Chondrocyte (in vitro differentiated cells): ENCODE measurements at places on chromosomes 1 and 21. TPM values are rescaled to one million over a fixed set of nuclear protein-coding genes. Genes with fewer than 3 reads are reported as not detected.

The MYOG gene
- total RNA-seq: not detected in 3 replicates

The B4GALT2 gene
- 94.8 to 109 TPM (median 99.4 TPM) in 3 replicates for total RNA-seq

The GPA33 gene
- 0.99 TPM in 1 of 3 replicates, not detected in the others for total RNA-seq

The TNFRSF18 gene
- not detected in 3 replicates for total RNA-seq

DNA sequence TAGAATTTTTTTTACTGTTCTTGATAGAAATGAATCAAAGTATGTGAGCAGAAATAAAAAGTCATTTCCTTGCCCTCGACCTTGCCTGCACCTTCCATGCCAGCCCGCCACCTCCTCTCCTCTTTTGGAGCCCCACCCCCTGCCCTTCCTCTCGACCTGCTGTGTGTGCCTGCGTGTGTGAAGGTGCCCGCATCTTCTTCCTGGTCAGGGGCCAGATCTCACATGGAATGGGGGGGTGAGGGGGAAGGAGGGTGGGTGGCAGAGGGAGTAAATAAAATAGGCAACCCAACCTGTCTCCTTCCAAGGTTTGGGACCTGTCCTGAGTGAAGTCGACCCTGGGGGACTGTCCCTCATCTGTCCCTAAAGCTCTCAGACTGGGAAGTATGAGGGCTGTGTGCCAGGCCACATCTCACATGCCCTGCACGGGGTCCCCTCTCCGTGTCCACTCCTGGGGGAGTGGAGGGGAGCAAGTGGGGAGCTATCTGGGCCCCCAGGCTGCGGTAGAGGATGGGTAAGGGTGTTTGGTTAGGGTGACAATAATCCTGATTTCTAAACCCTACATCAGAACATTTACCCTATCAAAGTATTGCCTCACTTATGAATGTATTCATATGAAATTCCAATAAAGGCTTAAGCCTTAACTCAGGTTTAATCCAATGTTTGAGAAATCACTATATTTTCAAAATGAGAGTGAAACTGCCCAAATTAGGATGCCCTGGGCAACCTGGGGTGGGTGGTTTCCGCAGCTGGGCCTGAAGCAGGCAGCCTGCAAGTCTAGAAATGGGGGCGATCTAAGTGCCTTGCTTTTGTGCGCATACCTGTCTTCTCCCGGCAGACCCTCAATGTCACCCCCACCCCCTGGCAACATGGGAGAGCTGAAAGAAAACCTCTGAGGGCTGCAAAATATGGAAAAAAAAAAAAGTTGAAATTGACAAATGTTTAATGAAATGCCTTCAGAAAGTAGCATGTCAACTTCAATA lies 15.4 kb downstream of the AMPD2 start:
- no peak for DNase-seq

GRCh38 chr1:235557495-235557894 lies 53.2 kb upstream of the B3GALNT2 start:
- no peak for DNase-seq

DNA sequence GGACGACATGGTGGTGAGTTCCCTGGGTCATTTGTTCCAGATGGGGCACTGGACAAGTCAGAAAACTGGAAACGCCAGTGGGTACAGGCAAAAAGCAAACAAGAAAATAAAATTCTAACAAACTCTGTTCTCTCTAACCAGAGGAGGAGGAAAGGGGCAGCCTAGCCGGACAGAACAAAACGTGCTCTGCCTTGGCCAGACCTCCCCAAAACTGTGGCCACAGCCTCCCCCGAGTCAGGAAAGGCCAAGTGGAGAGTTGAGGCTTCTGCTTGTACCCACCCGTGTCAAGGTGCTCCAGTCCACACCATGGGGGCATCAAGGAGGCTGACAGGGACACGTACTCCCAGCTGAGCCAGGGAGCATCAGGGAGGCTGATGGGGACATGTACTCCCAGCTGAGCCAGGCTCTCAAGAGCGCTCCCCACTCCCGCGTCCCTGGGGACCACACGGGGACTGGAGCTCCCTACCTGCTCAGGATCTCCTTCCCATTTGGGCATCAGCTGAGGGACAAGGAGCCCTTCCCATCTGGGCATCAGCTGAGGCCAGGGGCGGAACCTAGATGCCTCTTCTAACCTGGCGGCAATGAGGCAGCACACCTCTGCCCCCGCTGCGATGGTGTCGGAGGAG lies 154.8 kb upstream of the COL6A1 start:
- no peak for DNase-seq

DNA sequence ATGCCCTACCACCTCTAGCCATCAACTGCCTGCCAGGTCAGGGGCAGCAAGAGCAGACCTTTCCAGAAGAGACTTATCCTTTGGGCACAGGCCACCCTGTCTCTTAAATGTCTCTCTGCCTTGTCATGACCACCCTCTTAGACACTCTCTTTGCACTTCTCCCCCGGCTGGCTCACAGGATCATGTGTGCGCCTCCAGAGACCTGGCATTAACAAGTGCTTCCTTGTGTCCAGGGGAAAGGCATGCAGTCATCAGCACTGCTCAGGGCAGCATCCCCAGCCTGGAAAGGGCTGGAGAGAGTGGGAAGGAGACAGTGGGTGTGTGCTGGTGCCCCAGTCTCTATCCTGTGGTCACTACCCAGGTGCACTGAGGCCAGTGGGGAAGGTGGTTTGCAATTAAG lies 85.2 kb upstream of the TLR5 start:
- no peak for DNase-seq
